ENCODE measurements at places on chromosomes 7 and 10. TPM values are rescaled to one million over a fixed set of nuclear protein-coding genes. Genes with fewer than 3 reads are reported as not detected.

Gene MYO1G
- not detected for total RNA-seq

Gene GIMAP7
- total RNA-seq, result not detected

Gene MRC1
- not detected for total RNA-seq

Gene GPR85
- total RNA-seq, result 4.2 TPM

Gene MOGAT3
- not detected for total RNA-seq

Gene ADRB1
- total RNA-seq, result not detected

Gene CLDN3
- not detected for total RNA-seq

Gene NPSR1
- total RNA-seq, result not detected

Gene SPDYE16
- total RNA-seq, result not detected

Gene ZNF488
- total RNA-seq, result 0.12 TPM

Gene NUDT5
- total RNA-seq, result 176 TPM

DNA sequence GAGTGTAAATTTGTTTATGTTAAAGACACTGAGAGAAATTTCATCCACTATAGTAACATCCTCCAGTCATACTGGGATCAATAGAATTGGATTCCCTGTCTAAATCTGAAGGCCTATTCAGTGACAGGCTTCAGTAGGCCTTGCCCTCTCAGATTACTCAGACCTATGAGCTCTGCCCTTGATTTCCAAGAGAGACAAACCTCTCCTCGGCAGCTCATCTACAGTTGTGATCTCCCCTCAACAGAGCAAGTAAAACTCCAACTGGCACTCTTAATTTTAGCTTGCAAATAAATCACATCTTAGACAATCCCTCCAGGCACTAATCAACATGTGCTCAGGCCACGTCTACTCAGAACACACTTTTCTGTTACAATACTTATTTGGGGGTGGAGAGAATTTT lies 1191.4 kb upstream of the PHF14 start:
- DNase-seq, result no peak

- DNase-seq, result no peak
These were observed 27.0 kb downstream of the DLD start for GRCh38 chr7:107917763-107918651.

- no peak for DNase-seq
These were observed 125.8 kb downstream of the PTPRN2 start for GRCh38 chr7:158461824-158462223.

DNA sequence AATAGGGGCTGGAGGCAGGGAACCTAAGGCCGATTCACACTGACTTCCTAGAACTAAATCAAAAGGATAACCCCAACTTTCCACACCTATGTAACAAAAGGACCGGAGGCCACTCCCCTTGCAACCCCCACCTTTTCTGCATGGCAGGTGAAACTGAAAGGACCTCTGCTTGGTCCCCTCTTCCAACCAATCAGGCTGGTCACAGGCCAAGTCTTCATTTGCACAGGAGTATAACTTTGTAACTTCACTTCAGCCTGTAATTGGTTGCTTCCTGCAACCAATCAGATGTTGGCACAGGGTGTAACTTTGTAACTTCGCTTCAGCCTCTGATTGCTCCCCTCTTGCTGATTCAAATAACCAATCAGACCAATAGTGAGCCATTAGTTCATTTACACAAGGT lies 190.0 kb downstream of the FAM107B start:
- no peak for DNase-seq

- no peak for DNase-seq
These were observed 91.8 kb downstream of the TRRAP start for GRCh38 chr7:98970016-98970615.

DNA sequence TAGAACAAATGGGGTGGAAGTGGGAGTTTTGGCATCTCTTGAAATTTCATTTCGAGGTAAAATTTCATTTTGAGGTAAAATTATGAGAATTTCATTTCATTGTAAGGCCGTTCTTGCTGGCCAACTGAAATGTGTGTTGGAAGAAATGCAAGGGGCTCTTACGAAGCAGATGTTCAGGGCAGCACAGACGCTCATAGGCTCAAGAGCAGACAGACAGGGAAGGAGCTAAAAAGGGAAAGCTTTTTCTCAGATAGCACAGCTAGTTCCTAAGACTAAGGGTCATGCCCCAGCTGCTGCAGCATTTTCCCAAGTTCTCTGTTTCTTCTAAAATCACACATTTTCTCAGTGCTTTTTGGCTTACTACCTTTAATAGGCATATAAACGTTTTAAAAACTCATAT lies 65.1 kb upstream of the SFMBT2 start:
- DNase-seq, result no peak

DNA sequence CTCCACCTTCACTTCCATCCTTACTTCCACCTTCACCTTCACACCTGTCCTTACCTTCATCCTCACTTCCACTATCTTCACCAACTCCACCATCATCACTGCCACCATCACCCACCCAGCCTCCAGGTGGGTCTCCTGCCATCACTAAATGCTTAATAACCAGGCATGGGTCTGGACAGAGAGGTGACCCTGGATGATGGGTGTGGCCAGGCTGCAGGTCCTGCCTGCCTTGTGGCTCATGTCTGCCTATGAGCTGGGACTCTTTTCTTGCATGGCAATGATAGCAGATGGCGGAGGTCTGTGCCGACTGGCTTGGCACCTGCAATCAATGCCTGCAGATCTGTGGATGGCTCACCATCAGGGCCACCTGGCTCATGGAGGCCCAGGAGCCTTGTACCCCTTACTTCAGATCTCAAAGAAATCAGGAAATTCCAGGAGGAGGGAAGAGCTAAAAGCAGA lies 60.1 kb upstream of the ELN start:
- DNase-seq, result no peak

- DNase-seq, result no peak
These were observed 281.5 kb upstream of the PHYHIPL start for GRCh38 chr10:58894929-58895328.

- DNase-seq, result no peak
These were observed 41.2 kb downstream of the SPAG6 start for GRCh38 chr10:22386503-22386902.

DNA sequence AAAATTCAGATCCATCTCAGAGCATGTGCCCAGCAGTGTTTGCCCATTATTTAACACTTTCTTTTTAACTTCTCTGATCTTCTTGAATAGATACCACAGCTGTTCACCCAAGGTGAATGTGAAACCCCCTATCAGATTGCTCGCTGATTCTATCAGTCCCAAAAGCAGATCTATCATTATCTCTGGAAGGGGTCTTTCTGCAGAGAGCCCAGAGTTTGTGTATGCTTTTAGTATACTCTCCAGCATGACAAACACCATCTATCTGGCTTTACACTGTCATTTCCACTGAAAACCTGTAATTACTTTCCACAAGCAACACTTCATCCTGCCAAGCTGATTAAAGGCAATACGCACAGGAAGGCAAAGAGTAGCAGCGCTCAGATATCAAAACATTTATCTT lies 168.2 kb downstream of the CACNA2D1 start:
- no peak for DNase-seq

- DNase-seq, result peak; percentile 95
These were observed 255.7 kb upstream of the MKLN1 start for GRCh38 chr7:131071786-131072504.

DNA sequence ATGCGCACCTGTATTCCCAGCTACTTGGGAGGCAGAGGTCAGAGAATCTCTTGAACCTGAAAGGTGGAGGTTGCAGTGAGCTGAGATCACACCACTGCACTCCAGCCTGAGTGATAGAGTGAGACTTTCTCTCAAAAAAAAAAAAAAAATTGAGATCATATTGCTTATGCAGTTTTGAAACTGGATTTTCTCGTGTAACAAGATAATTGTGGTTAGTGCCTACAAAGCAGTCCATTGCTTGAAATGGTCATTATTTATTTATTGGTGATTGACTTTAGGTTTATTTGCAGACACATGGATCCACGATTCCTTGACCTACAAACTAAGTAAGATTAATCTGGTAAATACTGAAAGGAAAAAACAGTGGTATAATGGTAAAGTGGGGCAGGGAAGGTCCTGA lies 149.8 kb downstream of the TAX1BP1 start:
- no peak for DNase-seq

- DNase-seq, result no peak
These were observed 135.4 kb downstream of the EVX1 start for GRCh38 chr7:27377988-27378387.

DNA sequence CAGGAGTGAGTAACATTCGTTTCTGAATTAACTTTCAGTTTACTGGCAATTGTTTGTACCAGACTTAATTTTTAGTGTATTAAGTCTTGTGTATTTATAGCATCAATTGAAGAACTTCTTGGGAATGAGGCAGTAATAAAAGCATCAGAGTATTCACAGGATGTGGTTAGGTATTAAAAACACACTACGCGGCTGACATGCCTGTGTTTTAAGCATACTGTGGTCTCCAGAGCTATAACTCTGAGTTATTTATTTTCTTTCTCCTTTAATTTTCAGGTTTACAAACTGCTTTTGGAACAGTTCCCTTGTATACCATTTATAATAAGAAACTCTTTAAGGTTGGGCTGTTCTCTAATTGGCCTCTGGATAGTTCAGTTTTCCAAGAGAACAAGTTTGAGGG lies 626.1 kb upstream of the NRG3 start:
- DNase-seq, result no peak

GRCh38 chr10:118501171-118501570 lies 94.3 kb downstream of the PRLHR start:
- DNase-seq, result peak; percentile 58

- peak; percentile 81 for DNase-seq
These were observed 227.2 kb upstream of the PITRM1 start for GRCh38 chr10:3399756-3400155.

DNA sequence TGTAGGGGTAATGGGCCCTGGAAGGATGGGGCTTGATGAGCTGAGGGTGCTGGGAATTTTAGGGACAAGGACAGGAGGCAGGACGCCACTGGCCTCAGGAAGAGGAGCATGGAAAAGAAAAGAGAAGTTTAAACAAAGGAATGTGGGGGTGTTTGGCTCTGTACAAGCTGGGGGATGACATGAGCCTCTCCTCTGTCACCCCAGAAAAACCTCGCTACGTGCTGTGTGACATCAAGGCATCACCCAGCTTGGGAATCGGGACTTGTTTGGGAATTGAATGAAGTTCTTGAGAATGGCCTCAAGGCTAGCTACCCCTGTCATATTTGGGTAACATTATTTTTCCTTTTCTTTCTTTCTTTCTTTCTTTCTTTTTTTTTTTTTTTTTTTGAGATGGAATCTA lies 47.7 kb upstream of the HSPB1 start:
- DNase-seq, result no peak

- DNase-seq, result no peak
These were observed 183.7 kb downstream of the SORCS1 start for GRCh38 chr10:106980495-106981451.

DNA sequence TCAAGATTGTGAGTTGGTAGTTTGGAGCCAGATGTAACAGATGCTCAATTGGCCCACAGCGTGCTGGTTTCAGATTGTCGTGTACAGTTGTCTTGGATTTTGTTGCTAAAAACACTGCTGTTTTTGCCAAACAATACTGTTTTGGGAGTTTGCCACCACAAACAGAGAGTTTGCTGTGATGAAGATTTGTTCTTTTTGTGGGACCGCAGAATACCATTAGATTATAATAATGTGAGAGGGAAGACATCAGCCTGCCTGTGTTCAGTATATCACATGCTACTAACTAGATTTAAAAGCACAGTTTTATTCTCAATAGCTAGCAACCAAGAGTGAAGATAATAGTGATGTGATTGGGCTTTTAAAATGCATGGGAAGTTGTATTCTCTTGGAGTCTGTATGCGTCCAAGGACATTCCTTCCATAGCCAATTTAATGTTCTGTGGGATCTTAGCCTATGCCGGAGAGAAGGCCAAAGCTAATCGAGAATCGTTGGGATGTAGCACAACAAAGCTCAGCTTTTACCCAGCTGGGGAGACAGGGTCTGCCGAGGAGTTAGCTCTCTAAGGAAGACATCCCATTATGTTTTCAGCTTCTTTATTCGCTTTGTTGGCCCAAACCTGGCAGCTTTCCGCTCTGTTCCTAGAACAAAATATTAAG lies 18.7 kb upstream of the ITGA8 start:
- DNase-seq, result peak; percentile 24

GRCh38 chr7:78563191-78563590 lies 764.6 kb downstream of the PHTF2 start:
- no peak for DNase-seq

Data from RPMI7951 (cell line).